ENCODE measurements at places on chromosomes 16 and 17. TPM values are rescaled to one million over a fixed set of nuclear protein-coding genes. Genes with fewer than 3 reads are reported as not detected.

The HOXB1 gene
- total RNA-seq: 0.96 TPM

DNA sequence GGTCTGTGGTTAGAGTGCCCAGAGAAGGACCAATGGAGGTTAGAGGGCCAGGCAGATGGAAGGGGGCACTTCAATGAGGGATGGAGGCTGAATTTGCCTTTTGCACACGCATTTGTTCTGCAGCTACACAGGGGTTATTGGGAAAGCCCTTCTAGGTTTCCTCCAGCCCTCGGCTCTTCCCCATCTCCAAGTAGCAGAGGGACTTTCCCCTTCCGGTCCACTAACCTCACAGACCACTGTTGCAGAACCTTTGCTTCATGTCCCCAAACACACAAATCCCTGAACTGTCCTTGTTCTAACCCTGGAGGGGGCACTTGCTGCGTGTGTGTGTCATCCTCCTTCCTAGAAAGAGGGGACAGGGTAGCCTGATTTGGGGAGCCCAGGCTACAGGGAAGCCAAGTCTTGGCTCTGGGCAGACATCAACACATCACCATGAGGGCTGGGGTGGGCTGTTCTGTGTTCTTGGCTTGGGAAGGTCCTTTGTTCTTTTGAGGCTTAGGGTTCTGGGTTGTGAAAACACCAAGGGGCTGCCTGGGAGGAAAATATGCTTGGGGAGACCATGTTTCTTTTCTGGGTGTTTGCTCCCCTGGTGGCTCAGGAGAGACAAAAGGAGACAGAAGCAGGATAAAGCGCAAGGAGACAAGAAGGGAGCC, 7.3 kb upstream of the NR1D1 start:
- DNase-seq: peak; percentile 60

DNA sequence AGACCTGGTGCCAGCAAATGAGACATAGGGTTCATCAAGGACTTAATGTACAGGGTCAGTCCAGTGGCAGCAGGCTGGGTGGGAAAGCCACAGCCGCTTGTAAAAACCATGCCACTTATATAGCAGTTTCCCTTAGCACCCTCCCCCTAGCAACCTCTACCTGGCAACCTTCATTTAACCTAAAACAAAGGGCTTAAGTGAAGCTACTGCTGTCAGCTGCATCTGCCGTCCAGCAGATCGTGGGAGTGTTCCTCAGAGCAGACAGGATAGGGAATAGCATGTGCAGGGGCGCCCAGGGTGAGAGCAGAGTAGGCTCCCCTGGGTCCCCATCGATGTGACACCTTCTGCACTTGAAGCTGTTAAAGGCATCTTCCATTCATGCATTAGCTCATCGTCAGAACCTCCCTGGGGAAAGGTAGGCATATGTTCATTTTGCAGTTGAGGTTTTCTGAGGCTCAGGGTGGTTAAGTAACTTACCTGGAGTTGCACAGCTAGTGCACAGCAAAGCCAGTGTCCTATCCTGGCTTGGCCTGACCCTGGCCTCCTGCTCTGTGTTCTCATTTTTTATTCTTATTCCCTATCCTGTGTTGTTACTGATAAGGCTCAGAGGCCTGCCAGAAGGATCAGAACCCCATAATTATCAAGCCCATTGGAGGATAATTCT, 112.5 kb downstream of the SOCS1 start:
- DNase-seq: no peak

- no peak for DNase-seq
Observed at GRCh38 chr16:86826941-86827340, 248.6 kb downstream of the FOXL1 start.
